Activated CD4-positive, alpha-beta T cell treated with anti-CD3 and anti-CD28 coated beads, Interleukin-10, Interleukin-2, amounts not matched to agents 100 ng/mL and 50 ng/mL, durations not matched to agents 16 hours and 8 hours (primary cell): ENCODE measurements at places on chromosomes 5 and 9.

DNA sequence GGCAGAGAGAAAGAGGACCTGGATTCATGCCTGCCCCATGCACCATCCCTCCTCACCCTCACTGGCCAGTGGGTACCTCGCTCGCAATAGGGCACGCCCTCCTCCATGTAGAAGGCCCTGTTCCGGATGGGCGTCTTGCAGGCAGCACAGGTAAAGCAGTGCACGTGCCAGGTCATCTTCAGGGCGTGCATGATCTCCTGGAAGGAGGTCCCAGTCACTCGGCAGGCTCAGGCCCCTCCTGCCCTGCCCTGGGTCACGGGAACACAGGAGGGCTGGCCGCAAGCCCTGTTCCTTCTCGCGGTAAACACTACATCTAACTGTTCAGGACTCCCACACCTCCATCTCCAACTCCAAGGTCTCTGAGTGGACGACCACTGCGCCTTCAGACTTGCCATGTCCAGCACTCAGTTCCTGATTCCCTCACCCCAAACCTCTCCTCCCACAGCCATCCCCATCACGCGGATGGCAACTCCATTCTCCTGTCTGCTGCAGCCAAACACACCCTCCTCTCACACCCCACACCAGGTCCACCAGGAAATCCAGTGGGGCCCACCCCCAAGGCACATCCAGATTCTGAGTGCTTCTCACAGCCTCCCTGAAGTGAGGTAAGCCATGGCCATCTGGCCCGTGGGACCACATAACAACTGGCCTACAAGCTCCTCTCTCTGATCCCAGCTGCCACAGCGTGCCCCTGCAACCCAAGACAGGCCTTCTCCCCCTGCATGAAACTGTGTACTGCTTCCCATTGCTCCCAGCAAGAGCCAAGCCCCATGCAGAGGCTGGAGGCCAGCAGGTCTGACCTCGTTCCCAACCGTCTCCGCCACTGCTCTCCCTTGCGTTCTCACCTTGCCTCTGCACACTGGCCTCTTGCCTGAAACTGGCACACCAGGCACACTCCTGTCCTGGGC is 10.8 kb upstream of the DBN1 start:
- DNase-seq, result no peak

DNA sequence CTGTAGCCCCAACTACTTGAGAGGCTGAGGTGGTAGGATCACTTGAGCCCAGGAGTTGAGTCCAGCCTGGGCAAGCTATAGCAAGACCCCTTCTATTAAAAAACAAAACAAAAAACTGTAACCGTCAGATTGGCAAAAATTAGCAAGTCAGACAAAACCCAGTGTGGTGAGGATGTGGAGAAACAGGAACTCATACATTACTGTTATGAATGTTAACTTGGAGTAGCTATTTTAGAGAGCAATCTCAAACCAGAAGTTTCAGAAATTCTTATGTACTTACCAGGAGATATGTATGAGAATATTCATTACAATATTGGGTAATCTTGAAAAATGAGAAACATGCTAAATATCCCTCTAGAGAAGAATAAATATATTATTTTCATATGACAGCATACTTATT is 120.3 kb downstream of the INVS start:
- DNase-seq, result peak; percentile 67

DNA sequence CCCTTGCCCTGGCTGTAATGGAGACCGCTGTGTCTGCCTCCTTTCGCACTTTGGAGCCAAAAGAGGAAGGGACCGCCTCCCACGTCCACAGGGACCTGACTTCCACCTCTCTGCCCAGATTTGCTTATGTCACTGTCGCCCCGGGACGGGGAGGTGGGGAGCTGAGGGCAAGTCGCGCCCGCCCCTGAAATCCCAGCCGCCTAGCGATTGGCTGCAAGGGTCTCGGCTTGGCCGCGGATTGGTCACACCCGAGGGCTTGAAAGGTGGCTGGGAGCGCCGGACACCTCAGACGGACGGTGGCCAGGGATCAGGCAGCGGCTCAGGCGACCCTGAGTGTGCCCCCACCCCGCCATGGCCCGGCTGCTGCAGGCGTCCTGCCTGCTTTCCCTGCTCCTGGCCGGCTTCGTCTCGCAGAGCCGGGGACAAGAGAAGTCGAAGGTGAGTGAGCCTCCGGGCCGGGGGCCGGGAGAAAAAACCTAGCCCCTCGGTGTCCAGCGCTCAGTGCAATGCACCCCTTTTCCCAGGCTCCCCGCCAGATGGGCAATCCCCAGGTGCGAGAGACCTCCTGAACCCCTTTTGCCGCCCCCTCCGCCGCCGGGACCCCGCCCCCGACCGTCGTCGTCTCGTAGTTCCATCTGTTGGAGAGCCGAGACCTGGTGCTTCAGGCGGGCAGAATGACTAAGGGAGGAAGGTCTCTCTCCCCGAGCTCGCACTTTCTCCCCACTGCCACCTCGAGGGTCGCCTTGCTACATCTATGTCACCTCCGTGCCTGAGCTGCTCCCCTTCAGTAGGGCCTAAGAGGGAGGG is at the start of gene GPX3:
GPX3 (plus strand) TSS at position 288 of the 807 bp plus-strand sequence; CDS start at position 352, 64 bp downstream.
- DNase-seq, result peak; percentile 18

- peak; percentile 16 for DNase-seq
Observed at GRCh38 chr9:130451509-130452388, 7.0 kb downstream of the ASS1 start.

GRCh38 chr5:141492168-141492885 is 3.4 kb downstream of the PCDHGC5 start:
- no peak for DNase-seq

- DNase-seq, result no peak
Observed at GRCh38 chr9:16119261-16120230, 566.7 kb downstream of the CCDC171 start.

GRCh38 chr5:133669472-133669871 is 57.1 kb upstream of the FSTL4 start:
- DNase-seq, result no peak

DNA sequence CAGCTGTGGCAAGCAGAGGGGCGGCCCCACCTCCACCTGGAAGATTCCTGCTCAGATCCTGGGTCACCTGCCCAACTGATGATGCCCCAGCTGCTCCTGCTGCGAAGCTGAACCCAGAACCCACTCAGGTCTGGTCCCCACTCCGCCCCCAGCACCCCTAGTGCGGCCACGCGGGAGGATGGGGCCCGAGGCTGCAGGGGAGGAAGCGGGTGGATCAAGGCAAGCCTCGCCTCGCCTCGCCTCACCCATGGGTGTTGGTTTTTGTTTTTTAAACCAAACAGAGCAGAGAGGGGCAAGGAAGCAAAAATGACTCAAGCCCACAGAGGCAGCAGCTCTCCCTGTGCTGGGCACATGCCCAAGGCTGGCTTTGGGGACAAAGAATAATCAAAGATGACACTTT is 23.2 kb downstream of the ABO start:
- no peak for DNase-seq

DNA sequence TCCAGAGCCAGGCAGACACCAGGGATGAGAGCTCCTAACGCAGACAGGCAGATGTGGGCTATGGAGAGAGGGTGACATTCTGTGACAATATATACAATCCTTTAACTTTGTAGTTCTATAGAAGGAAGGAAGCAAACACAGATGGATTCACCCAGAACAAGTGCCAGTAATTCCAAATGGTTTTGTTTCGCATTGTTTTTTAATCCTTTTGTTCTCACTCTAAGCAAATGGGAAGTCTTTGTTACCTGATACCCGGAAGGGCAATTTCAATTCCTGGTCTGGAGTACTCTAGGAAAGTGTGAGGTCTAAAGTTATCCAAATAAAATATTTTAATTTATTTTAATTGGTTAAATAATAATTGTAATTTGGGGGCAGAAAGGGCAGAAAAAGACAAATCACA is 2.5 kb downstream of the FRMD3 start:
- no peak for DNase-seq

- DNase-seq, result no peak
Observed at GRCh38 chr9:27934471-27934870, 361.2 kb upstream of the C9orf72 start.

GRCh38 chr5:181245427-181246275 is 1.9 kb upstream of the RACK1 start:
- no peak for DNase-seq

- DNase-seq, result no peak
Observed at GRCh38 chr5:172438319-172438668, 16.0 kb downstream of the SH3PXD2B start.

DNA sequence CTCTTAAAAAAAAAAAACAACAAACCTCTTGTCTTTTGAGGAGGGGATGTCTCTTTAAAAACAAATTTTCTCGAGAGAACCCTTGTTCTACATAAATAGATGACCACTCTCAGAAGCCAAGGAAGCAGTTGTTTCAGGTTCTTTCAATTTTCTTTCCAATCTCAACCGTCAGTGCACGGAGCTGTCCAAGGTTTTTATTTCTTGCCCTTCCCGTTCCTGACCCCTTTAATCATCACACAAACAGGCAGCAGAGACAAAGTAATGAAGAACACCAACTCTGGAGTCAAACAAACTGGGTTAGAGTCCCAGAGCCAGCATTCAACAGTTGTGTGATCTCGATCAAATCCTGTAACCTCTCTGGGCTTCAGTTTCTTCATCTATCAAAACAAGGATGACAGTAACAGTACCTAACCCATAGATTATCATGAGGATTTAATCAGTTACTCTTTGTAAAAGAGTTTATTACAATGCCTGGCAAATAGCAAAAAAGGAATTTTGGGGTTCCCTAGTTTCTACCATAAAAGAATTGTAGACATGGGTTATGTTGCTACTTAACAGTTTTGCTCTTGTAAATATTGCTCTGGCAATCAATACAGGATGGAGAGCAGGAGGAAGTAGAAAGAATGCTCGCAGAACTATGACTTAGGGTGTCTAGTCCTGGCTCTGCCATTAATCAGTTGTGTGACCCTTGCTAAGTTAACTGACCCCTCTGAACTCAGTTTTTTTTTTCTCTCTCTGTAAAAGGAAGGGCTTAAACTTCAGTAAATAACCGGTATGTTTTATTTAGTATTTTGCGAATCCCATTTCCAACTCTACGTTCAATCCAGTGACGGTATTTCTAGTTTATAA is 1.0 kb upstream of the NIM1K start:
- DNase-seq, result no peak

DNA sequence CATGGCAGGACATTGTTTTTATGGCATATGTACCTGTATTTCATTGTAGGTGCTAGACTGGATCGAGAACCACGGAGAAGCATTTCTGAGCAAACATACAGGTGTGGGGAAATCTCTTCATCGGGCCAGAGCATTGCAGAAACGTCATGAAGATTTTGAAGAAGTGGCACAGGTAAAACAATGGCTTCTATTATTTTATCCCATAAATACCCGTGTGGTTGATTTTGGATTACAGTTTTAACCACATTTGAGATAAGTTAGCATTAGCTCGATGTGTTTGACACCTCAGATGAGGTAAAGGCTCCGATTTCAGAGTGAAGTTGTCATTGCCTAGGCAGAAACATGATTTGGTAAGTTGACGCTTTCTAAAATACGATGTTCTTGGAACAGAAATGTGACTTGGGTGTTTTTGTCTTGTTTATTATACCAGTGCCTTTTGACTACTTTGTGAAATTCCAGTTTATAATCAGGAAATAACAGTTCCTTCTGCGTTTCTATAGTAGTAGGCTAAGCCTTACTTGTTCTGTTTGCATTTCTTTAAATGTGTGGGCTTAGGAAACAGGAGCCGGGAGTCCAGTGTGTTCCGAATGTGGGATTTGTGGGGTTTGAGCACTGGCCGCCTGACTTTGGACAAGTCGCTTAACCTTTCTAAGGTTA is 187.7 kb downstream of the TRIO start:
- DNase-seq, result no peak

- DNase-seq, result no peak
Observed at GRCh38 chr5:44398382-44398781, 9.2 kb upstream of the FGF10 start.

DNA sequence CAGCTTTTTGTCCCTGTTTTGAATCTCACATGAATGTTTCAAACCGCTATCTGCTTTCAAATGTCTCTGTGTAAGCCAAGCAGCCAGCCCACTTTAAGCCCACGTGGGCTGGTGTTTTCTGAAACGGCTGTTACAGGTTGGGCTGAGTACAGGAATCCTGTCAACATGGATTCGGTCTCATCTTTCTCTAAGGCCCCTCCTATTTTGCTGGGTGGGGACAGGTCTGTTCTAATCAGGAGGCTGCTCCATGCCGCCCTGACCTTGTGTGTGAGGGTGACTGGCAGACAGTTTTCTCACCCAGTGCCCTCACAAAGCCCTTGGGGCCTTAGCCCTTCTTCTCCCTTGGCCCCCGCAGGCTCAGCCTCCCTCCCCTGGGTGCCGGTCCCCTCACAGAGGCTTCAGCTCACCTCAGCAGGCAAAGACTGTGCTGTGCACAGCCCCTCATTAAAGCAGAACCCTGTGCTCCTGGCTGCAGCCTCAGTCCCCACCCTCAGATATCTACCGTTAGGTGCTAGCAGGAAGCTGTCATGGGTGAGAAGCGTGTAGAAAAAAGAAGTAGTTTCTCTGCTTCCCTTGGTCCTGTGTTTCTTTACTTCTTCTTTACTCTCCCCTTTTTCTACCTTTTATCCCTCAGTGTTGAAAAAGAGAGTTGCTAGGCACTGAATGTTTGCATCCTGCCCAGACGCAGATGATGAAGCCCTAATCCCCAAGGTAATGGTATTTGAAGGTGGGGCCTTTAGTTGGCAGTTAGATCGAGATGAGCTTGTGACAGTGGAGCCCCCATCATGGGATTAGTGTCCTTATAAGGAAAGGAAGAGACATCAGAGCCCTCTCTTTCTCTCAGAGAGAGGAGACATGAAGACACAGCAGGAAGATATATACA is 205.7 kb downstream of the ADAMTS12 start:
- no peak for DNase-seq

GRCh38 chr5:96278981-96279380 is 154.1 kb downstream of the PCSK1 start:
- no peak for DNase-seq

DNA sequence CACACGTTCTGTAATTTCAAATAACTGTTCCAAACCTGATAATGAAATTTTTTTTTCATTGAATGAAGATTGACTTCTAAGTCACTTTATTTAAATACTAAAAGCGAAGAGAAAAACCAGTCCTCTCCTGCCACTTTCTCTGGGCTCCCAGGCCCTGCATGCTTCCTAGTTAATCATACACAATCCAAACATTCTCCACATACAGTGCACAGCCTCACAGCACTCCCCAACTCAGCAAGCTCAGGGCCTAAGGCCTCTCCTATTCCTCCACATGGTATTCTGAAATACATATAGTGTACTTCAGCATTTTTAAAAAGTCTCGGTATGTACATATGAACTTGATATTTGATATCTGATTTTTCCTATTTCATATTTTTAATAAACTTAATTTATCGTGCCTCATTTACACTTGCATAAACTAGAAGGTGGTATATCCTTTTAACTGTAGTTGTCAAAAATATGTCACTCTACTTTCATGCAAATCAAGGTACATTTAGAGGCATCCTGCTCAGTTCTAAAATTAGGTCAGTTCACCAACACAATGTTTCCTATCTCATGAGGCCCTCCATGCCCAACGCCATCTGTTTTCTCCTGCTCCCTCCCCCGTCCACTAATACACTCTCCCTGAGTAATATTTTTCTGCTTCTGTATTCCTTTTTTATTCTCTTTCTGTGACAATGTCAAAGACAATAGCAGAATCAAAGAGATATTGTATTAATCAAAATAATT is 206.7 kb downstream of the ARRDC3 start:
- DNase-seq, result no peak
